ENCODE measurements at places on chromosomes 3 and 15.
A peak's percentile ranks its signal among the peaks of the same experiment; 100 is the strongest.

- peak; percentile 79 for DNase-seq
These were observed 12.7 kb downstream of the ATP10A start for GRCh38 chr15:25850154-25851111.

- DNase-seq = no peak
These were observed 52.7 kb downstream of the SETD5 start for GRCh38 chr3:9450126-9450525.

GRCh38 chr15:88131937-88132336, 124.6 kb downstream of the NTRK3 start:
- DNase-seq = no peak

GRCh38 chr15:81256916-81257315, 60.2 kb downstream of the IL16 start:
- no peak for DNase-seq

DNA sequence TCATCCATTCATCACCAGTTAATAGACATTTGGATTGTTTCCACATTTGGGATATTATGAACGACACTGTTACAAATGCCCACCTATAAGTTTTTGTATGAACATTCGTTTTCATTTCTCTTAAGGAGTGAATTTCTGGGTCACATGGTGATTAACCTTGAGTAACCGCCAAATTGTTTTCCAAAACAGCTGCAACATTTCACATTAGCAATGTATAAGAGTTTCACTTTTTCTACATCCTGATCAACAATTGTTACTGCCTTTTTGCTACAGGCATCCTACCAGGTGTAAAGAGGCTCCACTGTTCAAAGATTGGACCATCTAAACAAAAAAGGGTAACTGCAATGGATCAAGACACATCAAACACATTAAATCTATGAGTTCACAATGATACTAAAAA, 52.0 kb downstream of the CPEB1 start:
- no peak for DNase-seq

Data from activated CD4-positive, alpha-beta T cell treated with anti-CD3 and anti-CD28 coated beads, Interleukin-2, Interleukin-6, amounts not matched to agents 100 ng/mL and 50 ng/mL, durations not matched to agents 16 hours and 8 hours (primary cell).